ENCODE measurements at places on chromosomes 5 and 9. TPM values are rescaled to one million over a fixed set of nuclear protein-coding genes. Genes with fewer than 3 reads are reported as not detected.

- no peak overlapping the region for H3K27ac ChIP-seq
- H3K36me3 ChIP-seq: no peaks in the 10 kb centered on the region
- no peak overlapping the region for H3K4me3 ChIP-seq
- H3K4me1 ChIP-seq: no peaks in the 10 kb centered on the region
- no peak for DNase-seq
- no peaks in the 10 kb centered on the region for H3K27me3 ChIP-seq
Measured at GRCh38 chr9:80720579-80720978, 968.8 kb downstream of the TLE1 start.

GRCh38 chr5:23763170-23763569, 255.8 kb downstream of the PRDM9 start:
- DNase-seq: peak; percentile 45
- no peaks in the 10 kb centered on the region for H3K27me3 ChIP-seq
- no peak overlapping the region for H3K27ac ChIP-seq

DNA sequence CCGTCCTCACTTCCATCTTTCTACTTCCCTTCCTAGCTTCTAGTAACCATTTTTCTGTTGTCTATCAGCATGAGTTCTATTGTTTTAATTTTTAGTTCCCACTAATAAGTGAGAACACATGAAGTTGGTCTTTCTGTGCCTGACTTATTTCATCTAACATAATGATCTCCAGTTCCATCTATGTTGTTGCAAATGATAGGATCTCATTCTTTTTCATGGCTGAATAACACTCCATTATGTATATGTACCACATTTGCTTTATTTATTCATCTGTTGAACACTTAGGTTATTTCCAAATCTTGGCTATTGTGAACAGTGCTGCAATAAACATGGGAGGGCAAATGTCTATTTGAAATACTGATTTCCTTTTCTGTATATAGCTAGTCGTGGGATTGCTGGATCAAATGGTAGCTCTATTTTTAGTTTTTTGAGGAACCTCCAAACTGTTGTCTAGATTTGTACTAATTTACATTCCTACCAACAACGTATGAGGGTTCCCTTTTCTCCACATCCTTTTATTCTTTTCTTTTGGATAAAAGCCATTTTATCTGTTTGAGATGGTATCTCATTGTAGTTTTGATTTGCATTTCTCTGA, 50.3 kb downstream of the NSD1 start:
- peaks cover 8% of the 10 kb centered on the region for H3K4me1 ChIP-seq
- no peak overlapping the region for H3K4me3 ChIP-seq
- no peak overlapping the region for H3K27ac ChIP-seq
- H3K27me3 ChIP-seq: no peaks in the 10 kb centered on the region
- no peaks in the 10 kb centered on the region for H3K36me3 ChIP-seq

DNA sequence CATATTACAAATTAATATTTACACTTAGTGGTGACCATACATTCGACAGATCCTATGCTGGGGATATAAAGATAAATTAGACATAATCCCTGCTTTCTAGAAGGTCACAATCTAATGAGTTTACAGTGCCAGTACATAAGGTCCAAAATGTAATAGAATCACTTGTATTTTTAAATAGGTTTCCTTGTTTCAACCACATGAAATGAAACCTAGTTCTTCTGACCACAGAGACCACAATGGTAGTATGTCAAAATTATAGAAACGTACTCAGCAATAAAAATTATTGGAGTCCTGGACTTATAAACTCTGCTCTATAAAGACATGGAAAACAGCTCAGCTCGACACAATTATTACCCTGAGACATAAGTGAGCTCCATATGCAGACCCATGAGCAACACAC, 444.3 kb downstream of the SPOCK1 start:
- H3K27ac ChIP-seq: no peak overlapping the region
- DNase-seq: no peak
- no peaks in the 10 kb centered on the region for H3K36me3 ChIP-seq

Gene LCN1
- not detected for total RNA-seq

DNA sequence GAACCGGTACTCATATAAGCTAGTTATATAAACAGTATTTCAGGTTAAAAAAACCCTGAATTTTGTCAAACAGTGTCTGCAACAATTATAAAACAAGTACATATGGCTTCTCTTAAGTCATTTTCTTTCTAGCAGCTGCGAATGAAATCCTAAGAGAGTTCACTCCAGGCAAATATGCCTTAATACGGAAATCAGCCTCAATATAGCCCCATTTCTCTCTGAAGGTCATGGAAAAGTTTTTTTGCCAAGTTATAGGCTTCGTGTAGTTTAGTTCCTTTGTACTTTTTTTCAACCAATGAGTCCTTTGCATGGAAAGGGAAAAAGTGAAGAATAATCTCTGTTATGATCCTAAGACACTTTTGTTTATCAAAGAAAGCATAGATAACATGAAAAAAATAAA, 848.0 kb upstream of the ACO1 start:
- no peaks in the 10 kb centered on the region for H3K4me1 ChIP-seq
- no peak overlapping the region for H3K27ac ChIP-seq
- DNase-seq: no peak
- no peaks in the 10 kb centered on the region for H3K27me3 ChIP-seq

Measured in lung (tissue), 17 donors.